Stimulated activated naive CD8-positive, alpha-beta T cell treated with anti-CD3 and anti-CD28 coated beads, Interleukin-15, amount 100 ng/mL, for 72 hours (primary cell): ENCODE measurements at places on chromosomes 3 and 15.

GRCh38 chr15:69098771-69099170 is 61.7 kb upstream of the GLCE start:
- no peak for DNase-seq

GRCh38 chr3:100426067-100426682 is 24.8 kb downstream of the LNP1 start:
- DNase-seq: no peak

DNA sequence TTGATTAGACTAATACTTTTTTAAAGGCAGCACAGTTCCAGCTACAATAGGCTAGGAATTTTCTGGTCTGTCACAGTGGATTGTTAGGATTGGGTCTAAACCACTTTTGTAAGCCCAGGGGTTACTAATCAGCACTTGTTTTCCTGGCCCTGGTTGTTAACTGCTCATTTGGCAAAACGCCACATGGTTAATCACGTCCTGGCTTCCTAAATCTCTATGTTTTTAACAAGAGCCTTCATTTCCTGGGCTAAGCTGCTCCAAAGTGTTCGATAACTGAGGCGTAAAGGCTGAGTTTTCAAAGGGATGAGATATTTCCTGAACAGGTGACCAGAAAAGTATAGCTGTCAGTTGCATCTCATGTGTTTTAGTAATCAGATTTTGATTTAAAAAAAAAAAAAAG is 38.9 kb upstream of the CLRN1 start:
- DNase-seq: no peak

DNA sequence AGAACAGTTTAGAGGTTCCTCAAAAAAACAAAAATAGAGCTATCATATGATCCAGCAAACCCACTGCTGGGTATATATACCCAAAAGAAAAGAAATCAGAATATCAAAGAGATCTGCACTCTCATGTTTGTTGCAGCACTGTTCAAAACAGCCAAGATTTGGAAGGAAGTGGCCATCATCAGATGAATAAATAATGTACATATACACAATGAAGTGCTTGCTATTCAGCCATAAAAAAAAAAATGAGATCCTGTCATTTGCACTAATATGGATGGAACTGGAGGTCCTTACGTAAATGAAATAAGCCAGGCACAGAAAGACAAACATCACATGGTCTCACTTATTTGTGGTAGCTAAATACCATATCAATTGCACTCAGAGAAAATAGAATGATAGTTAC is 58.4 kb downstream of the SCAPER start:
- no peak for DNase-seq

GRCh38 chr15:66224946-66225345 is 28.6 kb downstream of the MEGF11 start:
- DNase-seq: no peak

- no peak for DNase-seq
Observed at GRCh38 chr3:114714237-114714636, 420.4 kb downstream of the TIGIT start.

- no peak for DNase-seq
Observed at GRCh38 chr3:137103739-137104138, 146.0 kb downstream of the IL20RB start.

- DNase-seq: no peak
Observed at GRCh38 chr3:17182166-17182565, 297.4 kb downstream of the PLCL2 start.

DNA sequence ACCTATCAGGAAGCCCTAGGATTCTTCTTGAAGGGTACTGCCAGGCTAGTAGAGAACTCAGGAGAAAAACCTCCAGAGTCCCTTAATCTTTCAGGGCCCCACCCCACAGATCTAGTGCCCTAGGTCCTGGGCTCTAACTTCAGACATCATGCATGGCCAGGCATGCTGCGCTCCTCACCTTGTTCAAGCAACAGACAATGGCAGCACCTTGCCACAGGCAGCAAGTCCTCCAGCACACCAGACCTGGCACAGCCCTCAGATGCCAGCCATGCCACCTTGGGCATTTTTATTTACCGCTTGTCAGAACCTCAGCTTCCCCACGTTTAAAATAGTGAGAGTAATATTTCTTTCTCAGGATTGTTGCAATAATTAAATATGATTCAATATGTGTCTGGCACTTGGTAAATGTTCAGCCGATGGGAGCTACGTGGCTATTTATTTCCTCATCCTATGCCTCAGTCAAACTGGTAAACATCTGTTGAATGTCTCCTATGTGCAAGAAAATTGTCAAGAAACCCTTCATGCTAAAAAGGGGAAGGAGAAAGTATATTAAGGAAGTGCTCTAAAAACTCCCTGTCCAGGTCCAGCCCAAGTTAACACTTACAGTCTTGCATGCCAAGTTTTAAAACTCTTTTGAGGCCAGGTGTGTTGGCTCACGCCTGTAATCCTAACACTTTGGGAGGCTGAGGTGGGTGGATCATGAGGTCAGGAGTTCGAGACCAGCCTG is 14.5 kb upstream of the CCR1 start:
- DNase-seq: no peak

DNA sequence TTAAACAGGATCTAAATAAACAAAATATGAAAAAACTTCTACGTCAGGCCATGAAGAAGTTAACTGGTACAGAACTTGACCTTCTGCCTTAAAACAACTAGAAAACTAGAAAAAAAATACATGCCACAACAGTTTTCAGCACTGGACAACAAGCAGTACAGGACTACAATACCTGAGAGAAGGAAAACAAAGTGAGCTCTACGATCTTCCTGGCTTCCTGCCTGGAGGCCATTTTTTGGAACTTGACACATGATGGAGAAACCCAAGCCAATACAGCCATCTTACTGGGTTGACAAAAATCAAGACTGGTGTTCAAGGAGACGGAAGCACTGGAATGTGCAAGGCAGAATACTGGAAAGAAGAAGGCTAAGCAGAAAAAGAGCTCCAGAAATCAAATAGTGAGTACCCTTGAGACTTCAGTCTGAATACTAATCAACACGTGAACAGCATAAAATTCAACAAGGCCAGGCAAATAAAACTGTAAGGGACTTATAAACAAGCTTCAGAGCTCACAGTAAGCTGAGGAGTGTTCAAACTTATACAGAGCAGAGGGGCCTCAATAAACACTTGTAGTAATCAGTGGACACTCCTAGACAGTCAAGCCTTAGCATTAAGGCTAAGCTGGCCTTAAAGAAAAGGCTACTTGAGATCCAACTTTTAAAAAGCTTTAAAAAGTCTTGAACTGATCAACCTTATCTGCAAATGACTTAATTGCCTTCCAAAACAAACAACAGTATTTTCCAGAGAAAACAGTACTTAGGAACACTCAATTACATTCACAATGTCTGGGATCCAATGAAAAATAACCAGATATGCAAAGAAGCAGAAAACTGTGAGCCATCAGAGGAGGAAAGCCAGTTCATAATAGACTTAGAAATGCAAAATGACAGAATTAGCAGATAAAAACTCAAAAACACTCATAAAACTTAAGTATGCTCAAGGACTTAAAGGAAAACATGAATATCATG is 63.2 kb downstream of the DLG1 start:
- no peak for DNase-seq

DNA sequence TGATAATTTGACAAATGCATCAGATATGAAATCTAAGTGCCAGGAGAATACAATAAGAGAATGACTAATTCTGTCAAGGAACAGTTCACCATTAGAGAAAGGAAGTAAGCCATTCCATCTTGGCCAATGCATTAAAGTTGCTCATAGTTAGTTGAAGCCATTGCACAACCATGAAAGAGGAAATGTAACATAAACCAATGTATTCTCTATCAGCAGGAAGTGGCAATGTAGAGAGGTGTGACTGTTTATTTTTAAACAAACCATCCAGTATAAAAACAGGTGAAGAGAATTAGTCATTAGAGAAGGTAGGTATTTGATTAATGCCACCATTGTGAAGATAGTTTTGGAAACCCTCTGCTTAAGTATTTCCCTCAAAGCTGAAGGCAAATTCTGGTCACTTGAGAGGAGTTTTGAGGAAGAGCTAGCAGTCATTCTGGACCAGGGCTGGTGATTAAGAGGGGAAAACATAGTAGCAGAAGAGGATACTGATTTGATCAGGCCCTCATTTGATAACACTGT is 10.7 kb upstream of the ANXA2 start:
- no peak for DNase-seq
